ENCODE measurements at places on chromosomes 3 and 15.

DNA sequence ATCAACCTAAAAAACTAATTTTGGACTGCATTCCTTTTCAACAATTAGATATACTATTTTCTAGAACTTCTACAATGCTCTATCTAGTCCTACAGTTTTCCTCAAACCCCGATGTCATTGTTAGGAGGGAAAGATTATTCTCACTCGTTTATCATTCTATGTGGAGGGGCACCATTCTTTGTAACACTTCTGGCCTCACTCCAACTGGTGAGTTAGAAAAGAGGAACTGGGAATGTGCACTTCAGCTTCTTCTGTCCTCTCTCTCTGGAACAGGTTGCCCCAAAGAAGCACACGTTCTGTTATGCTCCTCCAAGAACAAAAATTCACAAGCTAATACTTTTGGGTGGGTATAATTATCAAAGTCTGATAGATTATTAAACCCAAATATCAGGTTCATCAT lies 137.9 kb downstream of the UACA start:
- DNase-seq = no peak

DNA sequence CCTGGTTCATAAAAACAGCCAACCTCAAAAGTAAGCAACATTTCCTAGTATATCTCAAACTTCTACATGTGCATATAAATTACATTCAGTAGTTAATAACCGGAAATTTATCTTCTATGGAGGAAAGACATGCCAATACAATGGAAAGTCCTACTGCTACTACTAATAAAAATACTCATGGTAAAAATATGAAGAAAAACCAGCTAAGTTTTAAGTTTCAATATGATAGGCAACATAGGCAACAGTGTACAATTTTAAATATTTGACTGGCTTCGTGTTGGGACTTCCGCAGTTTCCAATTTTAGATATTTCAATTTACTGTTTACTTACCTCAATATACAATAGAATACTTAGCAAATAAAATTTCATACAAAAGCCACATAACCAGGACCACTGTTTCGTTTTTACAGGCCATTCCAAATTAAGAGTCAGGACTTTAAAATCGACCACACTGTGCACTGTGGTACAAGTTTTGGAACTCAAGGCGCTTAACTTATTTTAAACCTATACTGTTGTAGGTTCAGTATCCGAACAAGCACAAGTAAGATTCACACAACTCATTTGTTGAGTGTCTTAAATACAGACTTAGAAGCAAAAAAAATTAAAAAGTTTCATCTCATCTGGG lies 2.9 kb downstream of the NAA50 start:
- no peak for DNase-seq

- DNase-seq = no peak
These were observed 61.5 kb downstream of the CGGBP1 start for GRCh38 chr3:87997298-87997697.

- DNase-seq = no peak
These were observed 115.6 kb downstream of the GREM1 start for GRCh38 chr15:32833379-32833821.

- no peak for DNase-seq
These were observed 46.4 kb upstream of the HES1 start for GRCh38 chr3:194089357-194090177.

- DNase-seq = no peak
These were observed 5.7 kb downstream of the GPR160 start for GRCh38 chr3:170043506-170043905.

DNA sequence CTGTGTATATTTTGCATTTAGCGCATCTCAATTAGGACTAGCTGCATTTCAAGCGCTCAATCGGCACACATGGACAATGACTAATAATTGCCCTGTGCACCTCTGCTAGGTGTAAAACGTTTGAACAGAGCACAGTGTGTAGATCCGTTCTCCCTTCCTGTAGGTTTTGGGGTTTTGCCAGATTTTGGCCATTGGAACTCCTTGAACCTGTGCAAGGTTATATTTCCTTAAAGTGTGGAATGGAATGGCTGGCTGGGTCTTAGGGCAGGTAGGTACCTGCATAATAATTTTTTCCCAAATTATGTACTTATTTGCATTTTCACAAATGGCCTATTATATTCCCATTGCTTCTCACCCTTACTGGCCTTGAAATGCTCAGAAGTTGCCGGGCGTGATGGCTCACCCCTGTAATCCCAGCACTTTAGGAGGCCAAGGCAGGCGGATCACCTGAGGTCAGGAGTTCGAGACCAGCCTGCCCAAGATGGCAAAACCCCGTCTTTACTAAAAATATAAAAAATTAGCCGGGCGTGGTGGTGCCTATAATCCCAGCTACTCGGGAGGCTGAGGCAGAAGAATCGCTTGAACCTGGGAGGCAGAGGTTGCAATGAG lies 777 bp downstream of the RNU5B-1 start:
- DNase-seq = no peak

DNA sequence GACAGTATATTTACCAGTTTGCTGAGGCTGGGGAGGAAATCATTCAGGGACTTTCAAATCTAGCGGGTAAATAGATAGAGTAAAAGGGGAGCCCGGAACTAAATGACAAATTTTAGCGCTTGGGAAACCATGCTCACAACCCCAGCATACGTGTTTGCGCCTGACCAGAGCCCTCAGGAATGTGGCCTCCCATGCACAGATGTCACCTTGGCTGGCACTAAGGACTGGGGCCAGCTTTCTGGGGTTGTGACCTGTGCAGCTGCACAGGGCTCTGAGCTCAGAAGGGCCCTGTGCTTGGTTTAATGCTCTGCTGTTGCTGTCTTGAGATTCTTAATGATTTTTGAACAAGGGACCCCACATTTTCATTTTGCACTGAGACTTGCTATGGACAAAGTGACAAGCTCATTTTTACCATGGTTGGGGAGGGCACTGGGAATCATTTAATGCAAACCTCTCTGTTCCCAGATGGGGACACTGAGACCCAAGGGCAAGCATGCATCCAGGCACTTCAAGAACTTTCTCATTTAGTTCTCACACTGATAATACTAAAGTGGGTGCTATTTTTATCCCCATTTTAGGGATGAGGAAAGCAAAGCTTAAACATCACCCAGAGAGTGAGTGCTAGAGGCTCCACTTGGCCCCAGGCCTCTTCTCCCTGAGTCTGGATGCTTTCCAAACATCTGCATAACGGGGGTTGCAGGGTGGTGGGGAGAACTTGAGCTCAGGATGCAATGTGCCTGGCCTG lies 44.1 kb upstream of the FAM107A start:
- no peak for DNase-seq

GRCh38 chr3:11479221-11479620 lies 164.5 kb downstream of the VGLL4 start:
- DNase-seq = no peak

- DNase-seq = no peak
These were observed 846.5 kb upstream of the ALCAM start for GRCh38 chr3:104520228-104520655.

DNA sequence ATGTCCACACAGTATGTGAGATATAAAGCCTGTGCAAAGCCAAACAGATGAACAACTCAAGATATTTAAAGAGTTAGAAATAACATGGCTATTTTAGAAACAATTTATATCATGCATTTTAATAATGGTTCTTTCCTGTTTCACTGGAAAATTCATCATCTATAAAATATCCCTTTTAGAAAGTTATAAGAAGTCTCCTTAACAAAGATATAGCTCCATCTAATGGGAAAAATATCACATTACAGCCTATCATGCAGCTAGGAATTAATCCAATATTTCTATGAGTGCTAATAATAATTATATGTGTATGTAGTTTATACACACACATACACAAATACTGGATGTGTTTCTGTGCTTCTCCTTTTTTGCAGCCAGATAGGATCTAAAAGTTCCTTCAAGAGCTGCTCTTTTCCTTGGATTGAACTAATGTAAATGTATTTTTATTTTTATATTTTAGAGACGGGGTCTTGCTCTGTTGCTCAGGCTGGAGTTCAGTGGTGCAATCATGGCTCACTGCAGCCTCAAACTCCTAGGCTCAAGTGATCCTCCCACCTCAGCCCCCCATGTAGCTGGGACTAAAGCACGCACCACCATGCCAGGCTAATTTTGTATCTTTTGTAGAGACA lies 21.6 kb downstream of the RPL22L1 start:
- no peak for DNase-seq

DNA sequence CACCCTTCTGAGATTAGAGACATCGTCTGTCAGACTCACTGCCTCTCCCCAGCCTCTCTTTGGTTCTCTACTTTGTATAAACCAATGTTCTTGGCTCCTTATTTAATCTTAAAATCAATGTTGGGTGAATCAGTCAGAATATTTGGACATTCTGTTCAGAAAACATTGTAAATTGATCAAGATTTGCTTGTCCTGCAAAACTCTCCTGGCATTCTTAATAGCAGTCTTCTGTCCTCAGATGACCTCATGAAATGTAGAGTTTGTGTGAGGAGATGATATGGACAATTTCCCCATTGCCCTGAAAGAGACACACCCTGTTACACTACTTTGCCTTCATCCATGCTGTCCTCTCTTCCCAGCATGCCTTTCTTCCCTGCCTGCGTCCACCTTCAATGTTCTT lies 33.6 kb downstream of the CD200R1L start:
- no peak for DNase-seq

- DNase-seq = no peak
These were observed 7.5 kb downstream of the DTWD1 start for GRCh38 chr15:49628379-49628778.

- DNase-seq = no peak
These were observed 759 bp upstream of the ARID3B start for GRCh38 chr15:74540161-74540760.

- no peak for DNase-seq
These were observed 3.0 kb downstream of the CCR2 start for GRCh38 chr3:46356909-46357308.

DNA sequence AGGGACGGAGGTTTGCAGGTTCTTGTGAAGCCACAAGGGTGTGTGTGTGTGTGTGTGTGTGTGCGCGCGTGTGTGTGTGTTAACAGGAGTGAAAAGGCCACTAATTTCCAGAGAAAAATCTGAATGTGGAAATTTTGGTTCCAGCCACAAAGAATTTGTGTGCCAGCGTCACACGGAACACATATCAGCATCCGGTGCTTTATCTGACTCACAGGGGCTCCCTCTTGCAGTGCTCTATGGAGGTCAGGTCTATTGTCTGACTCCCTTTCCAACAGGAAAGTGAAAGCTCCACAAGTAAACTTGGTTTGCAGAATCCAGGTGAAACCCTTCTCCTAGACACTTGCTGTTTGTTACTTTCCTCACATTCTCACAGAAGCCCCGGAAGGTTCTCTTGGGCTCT lies 6.2 kb downstream of the CLDN11 start:
- no peak for DNase-seq

Measured in T follicular helper cell (primary cell).